ENCODE measurements at places on chromosomes 13 and 19.

DNA sequence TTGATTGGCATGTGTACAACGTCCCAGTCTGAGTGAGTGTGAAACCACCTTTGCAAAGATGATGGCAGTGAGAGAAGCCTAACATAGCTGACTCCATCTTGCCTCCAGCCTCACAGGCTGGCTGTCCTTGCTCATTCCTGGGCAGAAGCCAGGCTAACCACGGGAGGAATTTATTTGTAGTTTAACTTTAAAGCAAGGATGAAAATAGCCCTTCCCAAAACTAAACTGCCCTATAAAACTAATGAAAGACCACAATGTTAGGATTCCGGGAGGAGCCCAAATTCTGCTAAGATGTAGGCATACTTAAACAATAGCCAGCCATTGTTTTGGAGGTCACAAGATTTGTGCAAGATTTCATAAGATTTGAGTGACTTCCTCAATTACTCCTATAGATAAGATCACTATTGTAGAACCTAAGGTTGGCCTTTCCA is 96.6 kb upstream of the LSM14A start:
- DNase-seq, result no peak

- no peak for DNase-seq
These were observed 53.4 kb downstream of the FLT3 start for GRCh38 chr13:28046981-28047380.

DNA sequence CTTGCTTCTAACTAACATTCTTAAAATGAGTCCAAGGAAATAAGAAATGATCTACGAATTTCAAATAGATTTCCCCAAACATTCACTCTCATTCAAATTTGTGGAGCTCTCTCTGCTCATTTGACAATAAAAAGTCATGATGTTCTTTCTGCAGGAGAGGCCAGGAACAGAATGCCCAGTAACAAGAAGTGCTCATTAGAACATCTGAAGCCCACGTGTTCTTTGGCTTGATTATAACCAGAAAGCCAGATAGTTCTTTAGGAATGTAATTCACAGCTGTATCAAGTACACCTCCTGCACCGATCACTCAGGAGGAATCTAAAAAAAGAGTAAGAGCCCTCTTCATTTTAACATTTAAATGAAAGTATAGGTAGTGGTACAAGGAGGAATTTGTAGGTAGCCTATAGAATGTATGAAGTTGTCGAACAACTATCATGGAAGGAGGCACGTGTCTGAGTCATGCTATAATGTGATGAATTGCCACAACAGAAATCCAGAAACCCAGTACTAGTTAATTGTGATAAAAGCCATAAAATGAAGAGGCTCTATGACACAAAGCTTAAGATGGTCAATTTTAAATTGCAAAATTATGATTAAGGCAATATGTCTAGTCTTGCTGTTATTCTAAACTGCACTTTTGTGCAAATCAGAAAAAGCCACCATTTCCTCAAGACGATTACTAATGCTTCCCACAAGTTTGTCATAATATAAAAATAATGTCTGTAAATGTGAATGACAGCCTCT is 12.8 kb downstream of the MEDAG start:
- no peak for DNase-seq

- DNase-seq, result no peak
These were observed 47.4 kb upstream of the UBAC2 start for GRCh38 chr13:99153219-99153618.

GRCh38 chr19:23949611-23950010 is 34.9 kb downstream of the ZNF726 start:
- no peak for DNase-seq

DNA sequence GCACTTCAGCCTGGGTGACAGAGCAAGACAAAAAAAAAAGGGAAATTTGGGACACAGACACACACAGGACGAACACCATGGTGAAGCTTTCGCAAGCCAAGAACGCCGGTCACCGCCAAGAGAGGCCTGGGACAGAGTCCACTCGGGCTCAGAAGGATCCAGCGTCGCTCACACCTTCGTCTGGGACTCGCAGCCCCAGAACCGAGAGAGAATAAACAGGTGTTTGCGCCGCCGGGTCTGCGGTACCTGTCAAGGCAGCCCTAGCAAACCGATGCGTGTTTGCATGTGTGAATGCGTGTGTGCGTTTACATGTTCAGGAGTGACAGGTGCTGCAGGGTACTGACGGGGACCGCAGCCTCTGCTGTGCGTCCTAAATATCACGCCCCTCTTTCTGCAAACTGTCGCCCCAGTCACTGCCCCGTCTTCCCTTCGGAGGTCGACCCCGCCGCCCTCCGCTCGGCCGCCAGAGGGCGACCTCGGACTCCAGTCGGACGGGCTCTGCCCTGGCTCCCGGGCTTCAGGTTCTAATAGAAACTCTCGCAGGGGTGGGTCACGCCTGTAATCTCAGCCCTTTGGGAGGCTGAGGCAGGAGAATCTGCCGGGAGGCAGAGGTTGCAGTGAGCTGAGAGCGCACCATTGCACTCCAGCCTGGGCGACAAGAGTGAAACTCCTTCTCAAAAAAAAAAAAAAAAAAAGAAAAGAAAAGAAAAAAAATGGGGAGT is 11.8 kb upstream of the CSNK1G2 start:
- no peak for DNase-seq

- no peak for DNase-seq
These were observed 96.1 kb downstream of the OXGR1 start for GRCh38 chr13:96898212-96898611.

- peak; percentile 46 for DNase-seq
These were observed 1525.6 kb upstream of the PRR20A start for GRCh38 chr13:55615081-55615480.

DNA sequence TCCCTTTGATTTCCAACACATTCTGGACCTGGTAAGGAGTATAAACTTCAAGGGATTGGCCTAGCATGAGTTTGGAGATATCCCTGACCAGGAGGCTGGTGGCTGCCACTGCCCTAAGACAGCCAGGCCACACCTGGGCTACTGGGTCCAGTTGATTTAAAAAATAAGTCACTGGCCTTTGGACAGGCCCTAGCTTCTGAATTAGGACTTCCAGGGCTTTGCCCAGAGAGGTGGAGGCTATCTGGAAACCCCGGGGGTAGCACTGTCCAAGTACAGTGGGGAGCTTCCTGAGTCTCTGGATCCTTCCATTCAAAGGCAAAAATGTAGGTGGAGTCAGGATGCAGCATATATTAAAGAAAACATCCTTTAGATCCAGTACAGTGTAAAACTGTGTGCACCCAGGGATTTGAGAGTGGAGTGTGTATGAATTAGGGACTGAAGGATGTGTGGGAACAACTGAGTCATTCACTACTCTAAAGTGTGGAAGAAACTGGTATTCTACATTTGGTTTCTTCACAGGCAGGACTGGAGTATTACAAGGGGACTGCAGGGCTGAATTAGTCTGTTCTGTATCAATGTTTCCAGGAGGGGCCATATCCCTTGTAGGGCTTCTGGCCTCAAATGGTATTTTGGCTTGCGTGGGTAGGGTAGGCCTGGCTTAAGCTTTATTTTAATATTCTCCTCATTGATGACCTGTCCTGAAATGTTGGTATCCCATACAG is 14.8 kb upstream of the FCGBP start:
- DNase-seq, result no peak

DNA sequence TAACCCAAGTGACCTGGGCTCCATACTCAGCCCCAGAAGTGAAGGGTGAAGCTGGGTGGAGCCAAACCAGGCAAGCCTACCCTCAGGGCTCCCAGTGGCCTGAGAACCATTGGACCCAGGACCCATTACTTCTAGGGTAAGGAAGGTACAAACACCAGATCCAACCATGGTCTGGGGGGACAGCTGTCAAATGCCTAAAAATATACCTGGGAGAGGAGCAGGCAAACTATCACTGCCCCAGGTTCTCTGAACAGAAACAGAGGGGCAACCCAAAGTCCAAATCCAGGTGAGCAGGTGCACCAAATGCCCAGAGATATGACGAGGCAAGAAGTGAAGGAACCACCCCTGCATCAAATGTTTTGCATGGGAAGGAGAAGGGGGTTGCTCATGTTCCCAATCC is 6.1 kb upstream of the CEACAM7 start:
- DNase-seq, result no peak

DNA sequence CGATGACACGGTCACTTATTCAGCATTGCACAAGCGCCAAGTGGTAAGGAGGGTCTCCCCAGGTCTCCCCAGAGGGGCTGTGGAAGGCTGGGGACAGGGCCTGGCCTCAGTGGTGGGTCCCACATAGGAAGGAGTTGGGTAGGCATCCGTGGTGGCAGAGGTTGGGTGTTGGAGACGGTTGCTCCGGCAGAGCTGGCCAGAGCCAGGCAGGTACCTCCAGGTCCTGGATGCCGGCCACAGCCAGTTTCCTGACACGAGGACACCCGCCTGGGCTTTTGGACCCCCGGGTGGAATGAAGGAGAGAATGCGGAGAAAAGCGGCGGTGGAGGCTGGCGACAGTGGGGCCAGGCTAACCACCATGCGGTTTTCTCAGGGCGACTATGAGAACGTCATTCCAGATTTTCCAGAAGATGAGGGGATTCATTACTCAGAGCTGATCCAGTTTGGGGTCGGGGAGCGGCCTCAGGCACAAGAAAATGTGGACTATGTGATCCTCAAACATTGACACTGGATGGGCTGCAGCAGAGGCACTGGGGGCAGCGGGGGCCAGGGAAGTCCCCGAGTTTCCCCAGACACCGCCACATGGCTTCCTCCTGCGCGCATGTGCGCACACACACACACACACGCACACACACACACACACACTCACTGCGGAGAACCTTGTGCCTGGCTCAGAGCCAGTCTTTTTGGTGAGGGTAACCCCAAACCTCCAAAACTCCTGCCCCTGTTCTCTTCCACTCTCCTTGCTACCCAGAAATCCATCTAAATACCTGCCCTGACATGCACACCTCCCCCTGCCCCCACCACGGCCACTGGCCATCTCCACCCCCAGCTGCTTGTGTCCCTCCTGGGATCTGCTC is 1.3 kb upstream of the FFAR1 start:
- DNase-seq, result no peak

GRCh38 chr13:33079960-33080359 is 63.7 kb downstream of the KL start:
- peak; percentile 18 for DNase-seq

DNA sequence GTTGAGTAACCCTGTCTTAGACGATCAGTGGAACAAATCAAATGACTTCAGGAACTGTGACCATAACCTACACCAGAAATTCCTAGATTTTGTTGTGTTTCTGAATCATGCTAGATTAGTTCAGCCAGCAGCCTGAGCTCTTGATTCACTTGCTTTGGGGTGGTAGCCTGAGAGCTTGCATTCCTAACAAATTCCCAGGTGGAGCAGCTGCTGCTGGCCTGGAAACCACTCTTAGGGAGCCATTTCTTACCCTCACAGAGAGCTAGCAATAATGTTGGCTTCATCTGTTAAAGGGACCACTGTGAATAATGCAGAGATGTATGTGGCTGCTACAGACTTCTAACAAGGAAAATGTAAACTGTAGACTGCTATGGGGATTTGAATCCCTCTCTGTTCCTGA is 388.1 kb upstream of the PRR20A start:
- DNase-seq, result no peak

DNA sequence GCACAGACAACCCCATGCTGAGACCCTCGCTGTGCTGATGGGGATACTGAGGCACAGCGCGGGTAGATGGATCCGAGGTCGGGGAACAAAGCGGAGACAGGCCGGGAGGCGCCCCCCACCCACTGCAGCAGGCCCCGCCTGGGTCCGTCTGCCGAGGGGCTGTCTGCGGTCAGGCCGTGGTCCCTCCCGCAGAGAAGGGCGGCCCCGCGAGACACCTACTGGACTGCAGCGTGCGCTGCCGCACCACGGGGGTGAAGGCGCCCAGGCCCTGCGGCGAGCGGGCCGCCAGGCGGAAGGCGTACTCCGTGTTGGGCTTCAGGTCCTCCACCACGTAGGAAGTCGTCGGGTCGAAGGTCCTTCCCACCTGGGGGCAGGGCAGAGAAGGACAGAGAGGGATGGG is 101.9 kb downstream of the PTPRS start:
- no peak for DNase-seq

GRCh38 chr19:48673436-48674100 is 751 bp upstream of the NTN5 start:
- DNase-seq, result no peak

- DNase-seq, result no peak
These were observed 2.4 kb upstream of the TGFBR3L start for GRCh38 chr19:7912144-7912696.

DNA sequence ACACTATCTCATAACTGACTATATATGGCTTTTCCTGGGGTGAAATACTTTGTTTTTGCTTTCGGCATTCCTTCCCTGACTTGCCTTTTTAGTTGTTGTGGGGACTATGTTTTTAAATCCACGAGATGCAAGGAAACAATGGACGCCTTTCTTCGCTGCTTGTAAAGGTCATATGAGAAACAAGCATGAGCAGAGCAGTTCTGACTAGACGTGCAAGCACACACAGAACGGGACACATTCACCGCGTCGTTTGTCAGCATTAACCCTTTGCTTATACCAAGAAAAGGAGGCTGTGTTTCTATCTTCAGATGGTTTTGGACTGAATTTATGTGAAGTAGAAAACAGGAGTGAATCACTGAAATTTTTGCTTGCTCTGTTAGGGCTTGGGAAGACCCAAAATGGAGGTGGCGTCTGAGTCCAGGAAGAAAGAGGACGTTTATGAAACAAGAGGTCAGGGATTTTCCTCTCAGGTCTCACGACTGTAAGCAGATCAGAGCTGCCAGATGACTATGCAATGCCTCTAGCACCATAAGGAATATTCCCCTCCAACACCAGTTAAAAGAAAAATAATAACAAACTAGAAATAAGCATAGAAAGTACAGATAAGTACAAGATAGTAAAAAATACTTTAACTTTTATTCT is 358.9 kb downstream of the DLEU7 start:
- DNase-seq, result no peak
